ENCODE measurements at places on chromosomes 16 and 17. TPM values are rescaled to one million over a fixed set of nuclear protein-coding genes. Genes with fewer than 3 reads are reported as not detected.
A peak's percentile ranks its signal among the peaks of the same experiment; 100 is the strongest.

AKAP10 gene
- total RNA-seq, result 37.5 TPM

TMEM238L gene
- not detected for total RNA-seq

KCNAB3 gene
- total RNA-seq, result 3.2 TPM

DNA sequence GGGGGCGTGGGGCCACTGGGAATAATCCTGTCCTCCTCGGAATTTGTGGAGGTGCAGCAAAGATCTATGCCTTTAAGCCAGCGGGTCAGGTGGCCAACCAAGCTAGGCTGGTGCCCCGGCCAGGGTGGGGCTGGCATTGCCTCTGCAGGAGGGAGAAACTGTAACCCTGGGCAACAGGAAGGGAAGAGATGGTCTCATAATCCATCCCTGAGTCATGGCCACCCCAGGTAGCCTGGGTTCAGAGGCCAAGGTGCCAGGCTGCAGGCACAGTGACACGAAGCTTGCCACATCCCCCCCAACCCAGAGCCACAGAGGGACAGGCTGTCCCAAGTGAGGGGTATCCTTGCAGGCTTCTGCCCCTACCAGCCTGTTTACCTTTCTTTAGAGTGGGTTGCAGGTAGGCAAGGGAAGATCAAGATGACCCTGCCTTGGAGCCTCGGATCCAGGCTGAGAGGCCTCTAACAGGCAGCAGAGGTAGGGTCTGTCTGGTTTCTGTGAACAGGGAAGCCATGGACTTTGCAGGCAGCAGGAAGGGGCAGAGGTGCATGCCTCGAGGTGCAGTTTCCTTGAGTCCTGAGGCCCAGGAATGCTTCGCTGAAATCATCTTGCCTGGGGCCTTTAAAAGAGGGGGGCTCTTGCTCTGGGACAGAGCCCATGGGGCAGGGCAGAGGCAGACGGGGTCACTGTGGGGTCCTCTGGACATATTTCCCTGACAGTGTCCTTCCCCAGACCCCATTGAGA, 4.0 kb downstream of the LASP1 start:
- no peak for DNase-seq

DNA sequence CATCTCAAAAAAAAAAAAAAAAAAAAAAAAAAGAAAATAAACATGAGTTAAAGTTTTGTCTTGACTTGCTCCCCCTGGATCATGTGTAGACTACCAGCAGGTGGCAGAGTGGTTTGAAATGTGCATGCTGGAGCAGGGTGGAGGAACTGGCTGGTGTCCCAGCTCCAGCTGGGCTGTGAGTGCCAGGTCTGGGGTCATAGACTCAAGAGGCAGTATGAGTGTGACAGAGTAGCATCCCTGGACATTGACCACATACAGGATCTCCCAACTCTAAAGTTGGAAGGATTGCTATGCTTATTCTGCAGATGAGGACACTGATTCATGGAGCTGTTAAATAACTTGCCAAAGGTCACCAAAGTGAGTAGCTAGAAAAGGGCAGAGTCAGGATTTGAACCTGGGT, 198.0 kb upstream of the MPHOSPH6 start:
- DNase-seq, result no peak

DNA sequence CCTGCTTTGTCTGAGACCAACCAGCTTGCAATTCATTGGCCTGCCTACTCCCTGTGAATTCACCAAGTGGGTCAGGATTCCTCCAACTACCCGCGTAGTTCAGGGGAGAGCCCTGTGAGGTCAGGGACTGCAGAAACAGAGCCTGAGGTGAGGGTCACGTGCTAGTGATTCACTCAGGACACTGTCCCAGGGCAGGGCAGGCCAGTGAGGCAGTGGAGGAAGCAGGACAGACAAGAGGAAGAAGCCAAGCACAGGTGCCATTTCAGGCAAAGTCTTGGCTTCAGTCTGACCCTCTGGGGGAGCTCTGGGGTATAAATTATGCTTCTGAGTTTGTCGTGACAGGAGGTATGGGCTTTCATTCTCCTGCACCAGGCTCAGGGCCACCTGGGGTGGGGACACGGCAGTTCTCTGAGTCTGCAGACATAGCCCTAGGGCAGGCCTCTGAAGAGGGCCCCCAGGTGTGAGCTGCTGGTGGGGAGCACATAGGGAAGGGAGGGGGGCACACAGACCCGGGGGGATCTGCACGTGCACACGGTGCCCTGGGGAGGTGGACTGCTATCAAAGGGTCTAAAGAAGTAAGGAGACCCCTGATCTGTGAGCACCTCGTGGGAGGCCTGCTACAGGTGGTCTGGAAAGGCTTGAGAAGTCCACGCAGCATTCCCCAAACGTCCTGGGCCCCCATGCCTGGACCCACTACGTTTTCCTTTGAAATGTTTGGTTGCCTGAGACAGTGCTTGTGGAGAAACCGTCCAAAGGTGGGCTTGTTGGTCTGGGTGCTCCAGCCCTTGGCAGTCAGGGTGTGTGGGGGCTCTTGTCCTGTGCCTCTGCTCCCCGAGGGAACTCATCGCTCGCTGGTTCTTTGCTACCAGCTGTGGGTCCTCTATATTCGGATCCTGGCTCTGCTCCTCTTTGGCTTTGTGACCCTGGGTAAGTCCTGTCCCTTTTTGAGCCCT, 46.4 kb downstream of the NKD1 start:
- DNase-seq, result no peak

DNA sequence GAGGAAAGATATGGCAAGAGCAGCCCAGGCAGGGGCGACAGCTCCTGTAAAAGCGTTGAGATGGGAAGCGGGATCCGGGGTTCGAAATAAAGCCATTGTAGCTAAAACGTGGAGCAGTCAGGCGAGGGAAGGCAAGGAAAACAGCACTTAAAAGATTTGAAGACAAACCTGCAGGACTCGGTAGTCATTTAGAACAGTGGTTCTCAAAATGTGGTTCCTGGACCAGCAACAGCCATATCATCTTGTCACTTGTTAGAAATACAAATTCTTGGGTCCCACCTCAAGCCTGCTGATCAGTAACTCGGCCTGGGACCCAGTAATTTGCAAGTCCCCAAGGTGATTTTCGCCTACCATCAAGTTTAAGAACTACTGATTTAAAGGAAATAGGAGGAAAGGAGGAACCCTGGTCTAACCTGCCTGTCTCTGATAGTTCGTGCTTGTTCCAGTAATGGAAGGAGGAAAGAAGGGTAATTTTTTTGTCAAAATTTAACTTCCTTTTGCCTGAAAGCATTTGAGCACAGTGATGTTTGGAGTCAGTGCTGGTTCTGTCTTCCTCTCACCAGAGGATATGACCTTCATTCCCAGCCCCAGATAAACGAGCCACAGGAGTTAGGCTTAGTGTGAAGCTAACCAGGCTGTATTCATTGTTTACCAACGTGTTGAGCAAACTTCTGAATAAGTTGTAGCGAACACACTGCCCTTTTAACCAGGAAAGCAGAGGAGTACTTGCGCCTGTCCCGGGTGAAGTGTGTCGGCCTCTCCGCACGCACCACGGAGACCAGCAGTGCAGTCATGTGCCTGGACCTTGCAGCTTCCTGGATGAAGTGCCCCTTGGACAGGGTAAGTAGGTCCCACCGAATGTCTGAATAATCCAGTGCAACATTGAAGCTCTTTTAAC, 1.1 kb downstream of the ORC6 start:
- no peak for DNase-seq

- peak; percentile 96 for DNase-seq
Measured at GRCh38 chr16:29862884-29863668, at the start of gene CDIPT. TSS of gene CDIPT (minus strand) at chr16:29863226. CDS start at chr16:29862857, 369 bp downstream.

GRCh38 chr17:50364715-50365114, 8.3 kb downstream of the MRPL27 start:
- no peak for DNase-seq

DNA sequence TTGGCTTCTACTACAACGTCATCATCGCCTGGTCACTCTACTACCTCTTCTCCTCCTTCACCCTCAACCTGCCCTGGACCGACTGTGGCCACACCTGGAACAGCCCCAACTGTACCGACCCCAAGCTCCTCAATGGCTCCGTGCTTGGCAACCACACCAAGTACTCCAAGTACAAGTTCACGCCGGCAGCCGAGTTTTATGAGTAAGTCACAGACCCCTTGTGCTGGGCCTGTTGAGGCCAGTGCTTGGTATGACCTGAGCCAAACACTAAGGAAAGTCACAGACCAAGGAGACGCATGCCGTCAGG, 16.1 kb downstream of the SLC6A2 start:
- DNase-seq, result no peak
